Smooth muscle cell of the brain vasculature (primary cell): ENCODE measurements at places on chromosomes 6 and 20.

DNA sequence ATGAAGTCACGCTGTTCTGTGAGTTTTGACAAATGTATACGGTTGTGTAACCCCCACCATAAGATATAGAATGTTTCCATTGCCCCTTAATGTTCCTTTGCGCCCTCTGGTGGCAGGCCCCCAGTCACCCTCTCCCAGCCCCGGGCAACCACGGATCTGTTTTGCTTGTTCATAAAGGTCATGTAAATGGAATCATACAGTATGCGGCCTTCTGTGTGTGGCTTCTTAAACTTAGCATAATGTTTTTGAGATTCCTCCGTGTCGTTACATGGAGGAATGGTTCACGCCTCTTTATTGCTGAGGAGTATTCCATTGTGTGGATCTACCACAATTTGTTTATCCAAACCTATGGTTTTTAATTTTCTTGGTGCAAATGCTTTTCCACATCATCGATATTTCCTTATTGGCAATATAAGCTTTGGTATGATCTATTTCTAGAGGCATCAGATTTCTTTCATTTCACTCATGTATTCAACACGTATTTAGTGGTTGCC is 28.4 kb downstream of the LYRM2 start:
- DNase-seq, result peak; percentile 4

GRCh38 chr6:38020593-38020992 is 201.1 kb downstream of the ZFAND3 start:
- no peak for DNase-seq

GRCh38 chr6:170471491-170471890 is 81.6 kb downstream of the PSMB1 start:
- DNase-seq, result no peak

DNA sequence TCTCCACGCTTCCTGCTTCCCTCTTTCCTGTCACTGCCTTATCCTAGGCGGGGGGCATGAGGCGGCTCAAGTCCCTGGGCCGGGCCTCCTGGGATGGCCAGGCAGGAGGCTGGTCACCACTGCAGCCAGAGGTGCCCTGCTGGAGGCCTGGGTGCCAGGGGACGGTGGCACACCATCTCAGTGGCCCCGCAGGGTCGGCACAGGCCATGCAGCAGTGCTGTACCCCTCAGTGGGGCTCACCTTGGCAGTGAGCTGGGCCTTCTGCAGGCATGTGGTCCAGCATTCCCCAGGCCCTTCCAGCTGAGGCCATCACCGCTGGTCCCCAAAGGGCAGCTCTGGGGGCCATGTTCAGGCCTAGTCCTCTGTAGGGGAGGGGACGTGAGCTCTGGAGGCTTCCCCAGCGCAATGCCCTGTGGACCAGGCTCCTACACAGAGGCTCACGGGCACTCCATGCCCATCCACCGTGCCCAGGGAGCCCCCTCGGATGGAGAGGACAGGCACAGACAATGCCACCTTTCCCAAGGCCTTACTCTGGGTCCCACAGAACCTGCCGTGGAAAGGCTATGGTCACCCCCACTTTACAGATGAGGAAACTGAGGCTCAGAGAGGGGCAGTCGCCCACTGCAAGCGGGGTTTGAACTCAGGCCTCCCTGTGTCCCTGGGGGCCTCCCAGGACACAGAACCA is 123.8 kb downstream of the TAF4 start:
- no peak for DNase-seq
